ENCODE measurements at places on chromosomes 5 and 9. TPM values are rescaled to one million over a fixed set of nuclear protein-coding genes. Genes with fewer than 3 reads are reported as not detected.
A peak's percentile ranks its signal among the peaks of the same experiment; 100 is the strongest.

DNA sequence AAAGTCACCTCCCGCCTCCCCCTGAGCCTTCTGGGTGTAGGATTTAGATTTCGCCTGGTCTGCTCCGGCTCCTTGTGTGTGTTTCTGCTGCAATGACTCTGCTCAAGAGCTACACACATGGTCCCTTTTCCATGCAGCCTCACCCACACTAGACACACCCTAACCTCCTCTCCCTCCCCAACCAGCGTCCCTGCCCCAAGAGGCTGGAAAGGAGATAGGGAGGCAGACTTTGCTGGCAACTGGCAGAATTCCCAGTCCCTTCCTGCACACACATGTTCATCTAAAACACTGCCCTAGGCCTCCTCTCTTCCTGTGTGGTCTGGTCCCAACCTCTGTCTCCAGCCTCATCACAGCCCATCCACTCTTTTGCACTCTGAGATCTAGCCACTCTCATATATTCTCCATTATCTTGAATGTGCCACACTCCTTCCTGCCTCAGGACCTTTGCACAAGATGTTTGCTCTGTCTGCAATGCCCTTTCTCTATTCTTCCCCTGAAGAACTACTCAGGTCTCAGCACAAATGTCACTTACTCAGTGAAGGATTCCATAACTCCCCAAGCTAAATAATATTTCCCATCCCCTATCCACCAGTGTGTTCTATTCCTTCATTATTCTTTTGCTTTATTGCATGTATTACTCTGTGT, 253.8 kb downstream of the CDK5RAP2 start:
- no peak for ATAC-seq

GRCh38 chr9:135701067-135701958, 672 bp upstream of the KCNT1 start:
- ATAC-seq, result peak; percentile 16

GRCh38 chr9:120966013-120966369, 39.4 kb upstream of the TRAF1 start:
- ATAC-seq, result peak; percentile 43

DNA sequence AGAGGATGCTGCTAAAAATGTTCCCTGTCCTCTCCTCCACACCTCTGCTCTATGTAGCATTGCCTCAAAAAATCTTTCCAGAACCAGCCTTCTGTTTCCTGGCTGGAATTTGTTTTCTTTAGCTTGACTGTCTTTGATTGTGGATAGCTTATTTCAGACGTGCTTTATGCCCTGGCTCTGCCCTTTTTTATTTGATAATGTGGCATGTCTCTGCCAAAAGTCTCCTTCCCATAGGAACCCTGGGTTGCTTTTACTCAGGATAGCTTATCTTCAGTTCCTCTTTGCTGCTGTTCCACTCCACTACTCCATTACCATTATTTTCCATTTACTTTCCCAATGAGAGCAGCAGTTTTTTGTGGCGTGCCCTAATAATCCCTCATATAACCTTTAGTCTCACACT, 885 bp upstream of the TMEM252 start:
- no peak for ATAC-seq

GRCh38 chr9:2570615-2571479, 50.7 kb upstream of the VLDLR start:
- ATAC-seq, result peak; percentile 24

DNA sequence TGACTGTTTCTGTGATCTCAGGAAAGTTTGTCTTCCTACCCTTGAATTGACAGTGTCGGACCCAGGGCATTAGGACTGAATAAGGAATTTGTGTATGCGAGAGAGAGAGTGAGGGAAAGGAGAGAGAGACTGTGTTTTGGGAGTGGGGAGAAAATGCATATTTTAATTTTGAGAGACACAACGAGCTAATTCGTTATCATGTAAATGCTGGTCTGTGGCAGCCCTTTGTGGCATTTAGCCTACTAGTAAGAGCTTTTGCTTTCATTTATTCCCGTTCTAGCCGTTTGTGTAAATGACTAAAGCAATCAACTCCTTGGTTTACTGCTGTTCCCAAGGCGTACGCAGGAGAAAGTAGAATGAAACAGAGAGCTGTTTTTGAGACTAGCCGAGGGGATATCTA, 79.8 kb upstream of the MAMDC2 start:
- no peak for ATAC-seq

- ATAC-seq, result no peak
These were observed 126.5 kb downstream of the RPS23 start for GRCh38 chr5:82151662-82152061.

GRCh38 chr9:123457583-123457982, 101.6 kb downstream of the CRB2 start:
- ATAC-seq, result peak; percentile 70

DNA sequence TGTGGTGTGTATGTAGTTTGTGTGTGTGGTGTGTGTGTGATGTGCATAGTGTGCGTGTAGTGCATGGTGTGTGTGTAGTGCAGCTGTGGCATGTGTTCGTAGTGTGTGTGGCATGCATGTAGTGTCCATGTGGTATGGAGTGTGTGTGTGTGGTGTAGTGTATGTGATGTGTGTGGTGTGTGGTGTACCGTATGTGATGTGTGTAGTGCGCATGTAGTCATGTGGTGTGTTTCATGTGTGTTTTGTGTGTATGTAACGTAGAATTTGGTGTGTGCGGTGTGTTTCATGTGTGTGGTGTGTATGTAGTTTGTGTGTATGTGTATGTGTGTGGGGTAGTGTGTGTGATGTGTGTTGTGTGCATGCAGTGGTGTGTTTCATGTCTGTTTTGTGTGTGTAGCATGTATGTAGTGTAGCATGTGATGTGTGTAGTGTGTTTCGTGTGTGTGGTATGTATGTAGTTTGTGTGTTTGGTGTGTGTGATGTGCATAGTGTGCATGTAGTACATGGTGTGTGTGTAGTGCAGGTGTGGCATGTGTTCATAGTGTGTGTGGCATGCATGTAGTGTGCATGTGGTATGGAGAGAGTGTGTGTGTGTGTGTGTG, 40.7 kb downstream of the SYK start:
- no peak for ATAC-seq

GRCh38 chr9:133876836-133877235, 115.3 kb downstream of the VAV2 start:
- no peak for ATAC-seq

GRCh38 chr5:62794456-62794855, 215.8 kb downstream of the LRRC70 start:
- ATAC-seq, result no peak

DNA sequence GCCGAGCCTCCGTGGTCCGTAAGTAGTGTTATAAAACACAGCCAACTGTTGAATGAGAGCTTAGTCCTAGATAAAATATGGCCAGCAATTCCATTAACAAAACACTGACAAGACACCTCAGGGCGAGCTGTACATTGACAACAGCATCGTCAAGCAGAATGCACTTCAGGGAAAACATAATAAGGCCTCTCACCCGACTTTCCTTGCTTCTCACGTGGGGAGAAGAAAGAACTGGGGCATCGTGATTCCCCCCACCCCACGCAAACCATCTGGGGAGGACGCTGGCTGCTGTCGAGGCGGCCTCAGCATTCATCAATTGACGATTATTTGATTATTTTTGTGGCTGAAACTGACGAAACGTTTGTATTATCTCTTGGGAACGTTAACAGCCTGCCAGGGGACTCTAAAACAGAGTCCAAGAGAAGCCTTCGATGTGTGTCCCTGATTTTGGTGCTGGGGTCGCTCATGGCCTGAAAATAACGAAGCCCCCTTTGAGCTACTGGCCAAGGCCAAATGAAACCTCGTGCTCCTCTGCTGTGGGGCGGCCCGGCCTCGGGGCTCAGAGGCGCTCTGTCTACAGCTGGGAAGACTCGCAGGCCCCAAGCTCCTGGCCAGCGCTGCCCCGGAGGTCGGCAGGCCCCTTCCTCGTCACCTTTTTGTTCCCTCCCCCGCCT, 464 bp downstream of the GDF9 start:
- ATAC-seq, result no peak

GRCh38 chr5:12876541-12877298, 972.5 kb upstream of the CTNND2 start:
- no peak for ATAC-seq

GRCh38 chr9:38032266-38033110, 36.5 kb downstream of the SHB start:
- ATAC-seq, result no peak

GRCh38 chr5:181044093-181044599, 4.1 kb downstream of the BTNL9 start:
- ATAC-seq, result no peak

- no peak for ATAC-seq
These were observed 329.0 kb upstream of the MPDZ start for GRCh38 chr9:13608451-13608850.

DNA sequence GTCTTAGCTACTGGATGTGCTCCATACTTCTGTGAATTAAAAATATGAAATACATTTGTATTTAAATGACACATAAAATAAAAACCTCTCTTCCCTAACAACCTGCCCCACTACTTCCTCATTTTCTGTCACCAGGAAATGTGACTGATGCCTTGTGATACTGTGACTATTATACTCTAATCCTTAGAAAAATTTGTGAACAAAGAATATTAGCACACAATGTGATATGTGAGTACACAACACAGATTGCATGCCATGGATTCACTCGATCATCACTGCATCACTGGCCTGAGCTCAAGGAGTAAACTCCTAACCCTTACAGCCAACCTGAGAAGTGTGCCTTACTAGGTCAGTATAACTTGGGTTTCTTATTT, 281.0 kb downstream of the EFNA5 start:
- no peak for ATAC-seq

DNA sequence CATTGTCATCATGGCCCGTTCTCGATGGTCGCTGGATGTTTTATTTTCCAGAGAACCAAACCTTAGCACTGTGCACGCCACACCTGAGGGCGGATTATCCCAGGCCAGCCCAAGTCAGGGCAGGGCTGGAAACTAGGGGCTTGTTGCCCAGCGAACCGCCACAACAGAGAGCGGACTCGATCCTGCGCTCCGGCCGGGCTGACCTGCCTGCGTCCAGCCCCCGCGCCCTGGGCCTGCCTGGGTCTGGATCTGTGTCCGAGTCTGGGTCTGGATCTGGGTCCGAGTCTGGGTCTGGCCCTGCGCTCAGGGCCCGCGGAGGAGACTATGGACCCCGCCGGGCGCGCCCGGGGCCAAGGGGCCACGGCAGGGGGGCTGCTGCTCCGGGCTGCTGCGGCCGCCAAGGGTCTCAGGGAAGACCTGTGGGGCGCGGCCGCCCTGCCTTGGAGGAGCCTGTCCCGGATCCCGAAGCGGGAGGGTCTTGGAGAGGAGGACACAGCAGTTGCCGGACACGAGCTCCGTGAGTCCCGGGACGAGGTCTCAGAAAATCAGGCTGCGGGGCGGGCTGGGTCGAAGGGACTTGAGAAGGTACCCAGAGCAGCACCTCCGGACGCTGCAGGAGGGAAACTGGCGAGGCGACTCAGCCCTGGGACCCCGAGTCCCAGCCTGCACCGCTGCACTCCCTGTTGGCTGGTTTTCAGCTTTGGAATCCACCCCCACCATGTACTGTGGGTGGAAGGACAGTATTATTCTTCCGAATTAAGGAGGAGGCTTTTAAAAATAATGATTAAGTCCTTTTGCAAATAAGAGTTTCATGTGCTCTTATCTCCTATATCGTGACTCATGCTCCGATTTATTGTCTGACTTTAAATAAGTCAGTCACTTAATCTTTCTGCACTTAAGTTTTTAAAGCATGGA, at the start of gene ANKDD1B:
ANKDD1B (plus strand) TSS at position 143 of the 915 bp plus-strand sequence; CDS start at position 325, 182 bp downstream.
- ATAC-seq, result peak; percentile 74

- no peak for ATAC-seq
These were observed 26.3 kb upstream of the FANCC start for GRCh38 chr9:95343725-95344287.

DNA sequence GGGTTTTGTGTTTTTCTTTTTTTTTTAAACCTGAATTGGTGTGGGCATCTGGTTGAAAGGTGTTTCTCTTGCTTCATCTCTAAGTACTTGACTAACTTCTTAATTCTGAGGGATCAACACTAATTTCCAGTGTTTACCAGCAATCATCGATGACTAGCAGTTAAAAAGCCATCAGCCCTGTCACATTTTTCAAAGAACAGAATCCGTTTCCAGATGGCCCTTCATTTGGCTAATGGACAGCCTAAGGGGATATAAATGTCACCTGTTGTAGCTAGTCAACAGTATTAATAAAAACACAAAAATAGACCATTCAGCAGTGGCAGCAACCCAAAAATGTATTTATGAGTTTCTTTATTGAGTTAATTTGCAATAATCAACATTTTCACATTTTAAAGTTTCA, 1076.5 kb downstream of the MAT2B start:
- ATAC-seq, result no peak

- ATAC-seq, result no peak
These were observed 27.3 kb downstream of the NIPAL4 start for GRCh38 chr5:157487358-157487757.

- ATAC-seq, result no peak
These were observed 54.7 kb downstream of the GLDC start for GRCh38 chr9:6590772-6591384.

DNA sequence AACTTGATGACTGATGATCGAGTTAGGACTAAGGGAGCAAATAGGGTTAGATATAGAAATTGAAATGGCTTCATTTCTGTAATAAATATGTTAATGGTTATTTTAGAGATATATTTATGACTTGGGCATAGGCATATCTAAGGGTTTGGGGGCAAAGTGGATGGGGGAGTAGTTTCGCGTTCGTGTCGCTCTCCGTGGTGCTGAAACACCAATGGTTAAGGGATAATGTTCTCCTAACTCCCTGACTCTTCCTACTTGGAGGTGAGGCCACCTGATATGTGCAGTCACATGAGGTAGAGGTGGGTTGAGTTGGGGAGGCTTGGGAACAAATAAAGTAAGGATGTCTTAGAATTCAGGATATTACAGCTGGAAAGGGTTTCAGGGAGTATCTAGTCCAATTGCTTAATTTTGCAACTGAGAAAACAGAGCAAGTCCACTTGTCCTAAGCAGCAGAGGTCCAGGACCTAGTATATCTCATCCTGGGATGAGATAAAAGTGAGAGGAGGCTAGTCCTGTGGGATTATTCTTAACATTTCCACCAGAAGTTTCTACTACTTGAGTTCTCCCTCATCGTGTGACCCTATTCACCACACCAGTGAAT, 44.0 kb upstream of the MAP1B start:
- no peak for ATAC-seq

- ATAC-seq, result no peak
These were observed 66.3 kb downstream of the ANKRD33B start for GRCh38 chr5:10630126-10630525.

- ATAC-seq, result no peak
These were observed 67.1 kb downstream of the ADAMTS12 start for GRCh38 chr5:33824516-33825195.

DNA sequence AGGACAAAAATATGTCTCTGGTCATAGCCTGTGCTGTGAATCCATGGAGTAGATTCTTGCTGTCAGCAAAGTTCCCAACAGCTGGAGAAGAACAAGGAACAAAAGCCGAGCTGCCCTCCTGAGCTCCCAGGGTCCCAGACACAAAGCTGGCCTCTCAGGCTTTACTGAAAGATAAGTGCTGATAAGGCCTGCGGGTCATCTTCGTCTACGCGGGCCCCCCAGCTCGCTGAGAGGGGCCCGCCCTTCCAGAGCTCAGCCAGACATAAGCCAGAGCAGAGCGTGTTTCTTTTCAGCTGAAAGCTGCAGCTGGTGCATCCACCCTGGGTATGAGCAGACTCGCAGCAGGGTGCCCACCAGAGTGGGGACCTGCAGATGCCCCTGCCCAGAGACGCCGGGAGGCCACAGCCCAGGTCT, 84.7 kb downstream of the HSD17B3 start:
- peak; percentile 10 for ATAC-seq

PCSK5 gene
- total RNA-seq, result 6.4 TPM

VCP gene
- 293 TPM for total RNA-seq

SPATA9 gene
- not detected for total RNA-seq

BTNL3 gene
- not detected for total RNA-seq

WDR31 gene
- 2.0 TPM for total RNA-seq

LRRC26 gene
- 0.43 TPM for total RNA-seq

FYB1 gene
- total RNA-seq, result 11.9 TPM

CACNA1B gene
- total RNA-seq, result 0.15 TPM

TAF11L7 gene
- total RNA-seq, result not detected

ANXA2R gene
- total RNA-seq, result 4.5 TPM

Measured in motor neuron (in vitro differentiated cells).